Osteoblast (primary cell): ENCODE measurements at places on chromosomes 4 and X. TPM values are rescaled to one million over a fixed set of nuclear protein-coding genes. Genes with fewer than 3 reads are reported as not detected.

- H3K4me3 ChIP-seq, result no peak overlapping the region
- no peaks in the 10 kb centered on the region for H3K36me3 ChIP-seq
- no peaks in the 10 kb centered on the region for H3K27me3 ChIP-seq
- DNase-seq, result peak; percentile 71
- no peaks in the 10 kb centered on the region for H3K4me1 ChIP-seq
- H3K27ac ChIP-seq, result no peak overlapping the region
Observed at GRCh38 chrX:41445781-41446358, 1.3 kb upstream of the NYX start.

- H3K36me3 ChIP-seq, result no peaks in the 10 kb centered on the region
- H3K27ac ChIP-seq, result no peak overlapping the region
- H3K4me1 ChIP-seq, result peaks cover 3% of the 10 kb centered on the region
Observed at GRCh38 chrX:39563178-39563577, 534.6 kb downstream of the BCOR start.

DNA sequence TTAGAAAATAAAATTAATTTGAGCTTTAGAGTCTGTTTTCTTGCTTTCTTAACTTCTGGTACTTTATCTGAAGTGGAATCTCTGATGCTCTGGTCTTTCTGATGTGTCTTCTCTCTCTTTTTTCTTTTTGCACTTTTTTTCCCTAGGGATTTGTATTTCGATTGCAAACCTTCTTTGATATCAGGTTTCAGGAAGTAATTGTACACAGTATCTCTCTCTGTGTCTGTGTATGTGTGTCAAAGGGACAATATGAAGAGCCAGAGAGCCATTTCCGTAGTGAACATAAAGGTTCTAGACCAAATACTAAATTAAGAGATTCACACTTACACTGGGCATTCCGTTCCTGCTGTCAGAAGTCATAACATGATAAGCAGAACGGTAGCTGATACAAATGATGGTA is 325.0 kb downstream of the PCDH7 start:
- H3K36me3 ChIP-seq, result no peaks in the 10 kb centered on the region
- no peaks in the 10 kb centered on the region for H3K27me3 ChIP-seq
- H3K4me1 ChIP-seq, result no peaks in the 10 kb centered on the region
- H3K27ac ChIP-seq, result no peak overlapping the region

DNA sequence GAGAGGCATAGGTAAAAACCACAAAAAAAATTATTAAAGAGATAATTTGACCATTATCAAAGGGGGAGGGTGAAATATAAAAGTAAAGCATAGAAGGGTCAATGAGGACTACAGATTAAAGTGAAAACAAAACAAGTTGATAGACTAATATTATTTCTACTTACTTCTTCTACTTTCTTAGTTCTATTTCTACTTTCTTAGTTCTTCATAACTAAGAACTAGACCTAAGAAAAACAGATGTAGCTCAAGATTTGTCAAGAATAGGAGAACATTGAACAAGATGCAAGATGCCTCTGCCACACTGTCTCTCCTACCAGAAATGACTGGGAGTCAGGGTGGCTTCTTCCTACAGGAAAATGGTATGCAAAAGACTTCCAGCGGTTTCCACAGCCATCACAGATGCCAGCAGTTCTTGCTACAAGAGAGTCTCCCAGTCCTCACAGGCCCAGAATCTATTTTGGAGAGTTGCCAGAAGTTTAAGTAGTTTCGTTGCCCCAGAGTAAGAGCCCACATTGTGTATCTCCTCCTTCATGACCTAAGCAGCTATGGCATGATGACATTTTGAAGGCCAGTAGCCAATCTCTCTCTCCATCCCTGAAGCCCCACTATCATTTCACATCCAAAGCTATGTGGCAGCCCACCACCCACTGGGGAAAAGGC is 42.9 kb upstream of the DDX60 start:
- no peaks in the 10 kb centered on the region for H3K27me3 ChIP-seq
- no peak for DNase-seq

DNA sequence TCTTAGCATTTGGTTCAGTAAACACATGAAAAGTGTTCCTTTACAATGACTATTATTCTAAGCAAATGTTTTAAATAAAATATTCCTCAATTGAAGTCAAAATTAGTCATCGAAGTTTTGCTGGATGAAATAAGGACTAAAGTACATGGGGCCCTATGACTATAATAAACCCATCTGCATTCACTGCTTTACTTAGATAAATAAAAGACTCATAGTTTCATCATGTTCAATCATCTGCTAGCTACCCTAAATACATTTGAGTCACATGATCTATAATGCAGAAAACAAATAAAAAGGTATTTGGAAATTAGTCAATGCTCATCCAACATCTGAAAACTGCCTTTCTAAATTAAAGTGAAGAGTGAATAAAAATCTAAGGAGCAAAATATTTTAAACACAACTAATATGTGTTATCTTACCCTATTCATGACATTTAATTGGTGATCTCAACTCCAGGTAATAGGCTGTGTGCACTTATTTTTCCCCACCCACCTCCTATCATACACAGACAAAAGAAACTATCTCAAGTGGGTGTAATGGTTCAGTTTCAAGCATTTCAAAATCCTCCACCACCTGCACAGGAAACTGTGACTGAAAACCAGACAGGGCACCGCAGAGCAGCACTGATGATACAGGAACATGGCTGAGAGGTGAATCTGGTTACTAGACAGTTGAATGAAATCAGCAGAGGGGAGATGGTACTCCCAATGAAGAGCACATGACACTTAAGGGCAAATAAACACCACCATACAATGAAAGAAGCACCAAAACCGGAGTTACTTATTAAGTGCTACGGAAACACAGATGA is 78.6 kb downstream of the CAMK2D start:
- peaks cover 51% of the 10 kb centered on the region for H3K4me1 ChIP-seq
- H3K27ac ChIP-seq, result peak overlapping the region; percentile 74
- peaks cover 4% of the 10 kb centered on the region for H3K36me3 ChIP-seq
- no peak for DNase-seq
- no peaks in the 10 kb centered on the region for H3K27me3 ChIP-seq

The TMEM31 gene
- not detected in 2 replicates for total RNA-seq

DNA sequence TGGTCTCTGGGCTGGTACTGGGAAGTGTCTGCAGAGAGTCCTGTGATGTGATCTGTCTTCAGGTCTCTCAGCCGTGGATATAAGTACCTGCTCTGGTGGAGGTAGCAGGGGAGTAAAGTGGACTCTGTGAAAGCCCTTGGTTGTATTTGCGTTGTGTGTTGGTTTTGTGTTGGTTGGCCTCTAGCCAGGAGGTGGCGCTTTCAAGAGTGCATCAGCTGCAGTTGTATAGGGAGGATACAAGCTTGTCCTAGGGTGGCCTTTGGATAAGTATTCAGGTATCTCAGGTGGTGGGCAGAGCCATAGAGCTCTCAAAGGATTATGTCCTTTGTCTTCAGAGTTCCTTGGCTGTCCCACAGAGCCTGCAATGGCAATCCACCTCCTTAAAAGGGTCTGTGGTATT is 111.6 kb downstream of the MAGEB17 start:
- no peaks in the 10 kb centered on the region for H3K36me3 ChIP-seq
- H3K27me3 ChIP-seq, result peaks cover 10% of the 10 kb centered on the region
- no peaks in the 10 kb centered on the region for H3K4me1 ChIP-seq
- no peak for DNase-seq
- no peak overlapping the region for H3K4me3 ChIP-seq
- H3K27ac ChIP-seq, result no peak overlapping the region
